ENCODE measurements at places on chromosomes 6 and 20.

- no peak for DNase-seq
Measured at GRCh38 chr20:39800548-39800947, 838.4 kb downstream of the DHX35 start.

DNA sequence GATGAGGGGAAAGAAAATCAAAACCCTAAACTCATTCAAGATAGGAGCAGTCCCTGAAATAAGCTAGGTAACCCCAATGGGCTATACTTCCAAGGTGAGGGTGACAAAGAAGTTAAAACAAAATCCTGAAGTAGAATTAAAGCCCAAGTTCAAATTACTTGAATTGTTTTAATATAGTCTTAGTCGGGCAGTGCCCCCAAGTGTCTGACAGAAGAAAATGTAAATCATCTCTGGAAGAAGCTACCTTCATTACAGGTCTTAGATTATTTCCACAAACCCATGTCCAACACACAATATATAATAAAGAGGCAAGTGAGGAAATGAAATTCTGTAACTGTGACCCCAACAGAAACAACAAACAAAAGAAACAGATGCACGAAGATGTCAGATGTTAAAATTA is 36.8 kb upstream of the L3MBTL3 start:
- no peak for DNase-seq

- DNase-seq = no peak
Measured at GRCh38 chr6:120945905-120946594, 388.2 kb downstream of the TBC1D32 start.

DNA sequence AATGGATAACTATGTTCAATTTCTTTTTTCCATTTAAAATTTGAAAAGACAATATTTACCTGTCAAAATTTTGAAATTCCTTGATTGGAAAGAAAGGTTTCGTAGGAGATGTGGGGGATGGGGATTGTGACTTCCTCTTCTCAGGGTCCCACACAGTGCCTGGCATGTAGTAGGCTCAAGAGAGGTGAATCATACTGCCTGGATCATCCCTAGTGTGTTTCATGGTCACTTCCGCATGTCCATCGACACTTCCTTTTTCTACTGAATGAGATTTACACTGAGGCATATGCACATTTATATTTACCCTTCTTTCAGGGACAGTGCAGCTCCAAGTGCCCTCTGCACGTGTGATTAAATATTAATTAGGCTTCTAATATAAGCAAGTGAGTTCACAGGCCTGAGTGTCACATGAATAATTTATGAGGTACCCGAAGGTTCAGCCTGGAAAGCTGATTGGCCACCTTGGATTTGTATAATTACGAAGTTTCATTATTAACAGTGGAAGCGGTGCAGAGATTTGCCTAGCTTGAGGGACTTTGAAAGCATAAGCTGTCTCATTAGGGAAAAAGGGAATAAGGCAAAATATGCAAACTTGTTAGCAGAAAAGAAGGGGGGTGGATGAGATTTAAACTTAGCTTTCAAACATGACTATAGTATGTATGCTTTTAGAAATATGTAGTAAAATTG is 177.5 kb upstream of the MMS22L start:
- DNase-seq = no peak

DNA sequence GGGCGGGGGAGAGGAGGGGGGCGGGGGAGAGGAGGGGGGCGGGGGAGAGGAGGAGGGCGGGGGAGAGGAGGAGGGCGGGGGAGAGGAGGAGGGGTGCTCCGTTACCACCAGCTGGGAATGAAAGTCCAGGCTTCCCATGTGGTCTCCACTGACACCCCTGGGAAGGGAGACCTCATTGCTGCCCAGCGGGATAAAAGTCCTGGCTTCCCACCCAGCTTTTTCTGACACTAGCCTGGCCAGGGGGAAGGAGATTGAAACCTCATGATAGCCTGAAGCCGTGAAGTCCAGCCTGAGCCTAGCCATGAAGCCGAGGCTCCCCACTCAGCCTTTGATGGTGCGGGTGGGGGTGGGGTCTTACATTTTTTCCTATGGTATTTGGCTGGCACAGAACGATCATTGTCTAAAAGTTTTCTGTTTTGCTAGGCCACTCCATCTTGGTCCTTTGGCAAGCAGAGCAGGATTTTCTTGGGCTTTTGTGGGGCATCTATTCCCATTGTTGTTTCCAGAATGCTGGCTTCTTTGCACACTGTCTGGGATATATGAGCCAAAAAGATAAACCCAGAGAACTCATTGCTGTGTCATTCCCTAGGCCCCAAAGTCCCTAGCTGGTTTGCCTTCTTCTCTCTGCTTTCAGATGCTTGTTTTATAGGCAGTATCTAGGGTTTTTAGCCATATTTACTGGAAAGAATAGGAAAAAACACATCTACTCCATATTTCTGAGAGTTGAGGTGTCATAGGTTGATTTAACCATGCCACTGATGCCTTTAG is 67.9 kb upstream of the RNF24 start:
- no peak for DNase-seq

DNA sequence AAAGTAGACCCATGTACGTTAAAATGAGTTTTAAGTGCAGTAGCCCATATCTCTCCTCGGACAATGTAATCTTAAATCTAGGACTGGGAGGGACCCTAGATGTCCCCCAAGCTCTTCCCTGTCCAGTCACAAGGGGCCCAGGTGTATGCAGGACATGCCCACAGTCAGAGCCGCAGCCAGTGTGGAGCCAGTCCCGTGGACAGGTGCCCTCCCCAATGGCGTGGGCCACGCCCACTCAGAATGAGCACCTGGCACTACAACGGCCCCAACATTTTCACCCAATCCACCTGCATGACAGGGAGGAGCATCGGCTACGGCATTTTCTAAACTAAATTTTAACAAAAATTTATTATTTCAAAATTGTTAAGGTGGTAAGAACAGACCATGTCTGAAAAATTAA is 53.2 kb downstream of the WDR27 start:
- DNase-seq = no peak

GRCh38 chr6:4349931-4350330 is 214.6 kb upstream of the ECI2 start:
- no peak for DNase-seq

DNA sequence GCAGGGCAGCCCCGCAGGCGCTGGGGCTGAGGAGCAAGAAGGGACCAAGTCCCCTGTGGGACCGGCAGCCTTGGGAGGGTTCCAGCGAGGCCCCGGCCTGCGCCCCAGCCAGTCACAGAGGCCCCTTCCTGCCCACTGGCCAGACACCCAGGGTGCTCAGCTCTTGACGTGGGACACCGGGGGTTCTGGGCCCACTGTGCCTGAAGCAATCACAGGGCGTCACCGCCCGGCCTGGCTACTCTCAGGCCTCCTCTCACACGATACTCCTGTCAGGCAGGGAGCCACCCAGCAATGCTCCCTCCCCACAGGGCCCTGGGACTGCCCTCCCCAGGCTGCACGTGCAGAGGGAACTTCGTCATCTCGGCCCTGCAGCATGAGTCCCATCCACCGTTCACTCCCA is 14.5 kb downstream of the TAF4 start:
- no peak for DNase-seq

DNA sequence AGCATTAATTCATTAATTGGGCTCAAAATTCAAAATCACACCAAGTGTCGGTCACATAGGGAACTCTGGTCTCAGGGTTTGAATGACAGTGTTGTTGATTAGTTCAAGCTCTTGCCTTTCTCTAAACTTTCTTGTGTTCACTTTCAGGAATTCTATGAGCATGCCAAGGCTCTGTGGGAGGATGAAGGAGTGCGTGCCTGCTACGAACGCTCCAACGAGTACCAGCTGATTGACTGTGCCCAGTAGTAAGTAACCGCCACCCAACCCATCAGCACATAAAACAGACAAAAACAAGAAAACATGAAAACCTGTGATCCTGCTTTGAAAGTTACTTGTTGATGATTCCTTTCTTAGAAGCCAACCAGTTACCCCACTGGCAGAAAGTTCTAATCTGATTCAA is 52.7 kb downstream of the GNAS start:
- no peak for DNase-seq

- DNase-seq = no peak
Measured at GRCh38 chr6:90271831-90272230, 24.8 kb downstream of the BACH2 start.
